ENCODE measurements at places on chromosomes 5 and 9. TPM values are rescaled to one million over a fixed set of nuclear protein-coding genes. Genes with fewer than 3 reads are reported as not detected.

DNA sequence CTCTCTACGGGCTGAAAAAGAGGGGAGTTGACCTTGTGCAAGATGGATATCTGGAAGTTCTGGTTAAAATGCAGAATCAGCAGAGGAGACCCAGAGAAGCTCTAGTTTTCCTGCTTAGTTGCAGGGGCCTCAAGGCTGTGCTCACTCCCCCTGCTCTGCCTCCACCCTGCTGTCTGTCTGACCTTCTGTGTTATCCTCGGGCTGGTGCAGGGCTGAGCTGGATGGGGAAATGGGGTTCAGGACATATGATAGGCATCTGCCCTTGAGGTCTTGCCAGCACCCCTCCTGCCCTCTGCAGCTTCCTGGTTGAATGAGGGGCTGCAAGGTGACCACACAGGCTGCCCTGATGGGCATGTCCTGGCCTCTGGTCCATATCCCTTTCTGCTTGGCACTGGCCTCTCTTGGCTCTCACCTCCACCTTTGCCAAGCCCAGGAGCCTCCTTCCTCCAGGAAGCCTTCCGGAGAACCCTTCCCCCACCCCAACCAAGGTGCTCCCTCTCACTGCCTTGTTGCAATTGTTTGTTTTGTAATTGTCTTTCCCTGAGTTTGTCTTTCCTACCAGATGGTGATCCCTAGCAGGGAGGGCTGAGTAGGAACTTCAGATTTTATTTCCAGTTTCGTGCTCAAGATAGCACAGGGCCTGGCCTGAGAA is 1.3 kb downstream of the TMEM268 start:
- DNase-seq = no peak

DNA sequence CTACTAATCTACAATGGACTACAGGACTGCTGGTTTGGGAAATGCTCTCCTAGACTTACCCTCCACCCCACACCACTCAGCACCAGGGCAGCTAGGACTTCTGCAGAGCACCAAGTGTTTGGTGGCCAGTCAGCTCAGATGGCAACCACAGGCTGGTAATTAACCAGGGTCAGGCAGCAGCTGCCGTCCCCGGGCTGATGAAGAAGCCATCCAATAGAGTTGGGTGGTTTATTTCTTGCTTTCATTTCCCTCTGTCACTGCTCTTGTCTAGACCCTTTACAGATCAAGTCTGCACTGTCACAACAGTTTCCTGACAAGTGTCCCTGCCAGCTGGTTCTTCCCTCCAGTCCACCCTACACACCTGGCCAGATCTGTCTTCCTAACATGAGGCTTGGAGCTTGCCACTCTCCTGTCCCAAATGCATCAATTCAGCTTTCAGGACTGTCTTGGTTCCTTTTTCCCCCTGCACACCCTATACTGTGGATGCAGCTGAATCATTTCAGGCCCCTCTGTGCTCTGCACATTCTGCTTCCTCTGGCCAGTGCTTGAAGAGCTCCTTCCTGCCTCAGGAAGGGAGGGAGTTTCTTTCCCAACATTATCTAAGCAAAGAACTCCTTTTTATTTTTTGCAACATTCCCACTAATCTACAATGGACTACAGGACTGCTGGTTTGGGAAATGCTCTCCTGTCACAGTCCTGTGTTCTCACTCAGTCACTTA is 30.2 kb upstream of the HSPA9 start:
- peak; percentile 13 for DNase-seq

DNA sequence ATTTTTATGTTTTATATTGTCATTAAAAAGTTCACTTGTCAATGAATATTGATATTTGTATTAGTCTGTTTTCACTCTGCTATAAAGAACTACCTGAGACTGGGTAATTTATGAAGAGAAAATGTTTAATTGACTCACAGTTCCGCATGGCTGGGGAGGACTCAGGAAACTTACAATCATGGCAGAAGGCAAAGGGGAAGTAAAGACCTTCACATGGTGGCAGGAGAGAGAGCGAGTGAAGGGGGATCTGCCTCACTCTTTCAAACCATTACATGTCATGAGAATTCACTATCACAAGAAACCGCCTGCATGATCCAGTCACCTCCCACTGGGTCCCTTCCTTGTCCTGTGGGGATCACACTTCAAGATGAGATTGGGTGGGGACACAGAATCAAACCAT is 27.4 kb downstream of the SRD5A1 start:
- DNase-seq = no peak

DNA sequence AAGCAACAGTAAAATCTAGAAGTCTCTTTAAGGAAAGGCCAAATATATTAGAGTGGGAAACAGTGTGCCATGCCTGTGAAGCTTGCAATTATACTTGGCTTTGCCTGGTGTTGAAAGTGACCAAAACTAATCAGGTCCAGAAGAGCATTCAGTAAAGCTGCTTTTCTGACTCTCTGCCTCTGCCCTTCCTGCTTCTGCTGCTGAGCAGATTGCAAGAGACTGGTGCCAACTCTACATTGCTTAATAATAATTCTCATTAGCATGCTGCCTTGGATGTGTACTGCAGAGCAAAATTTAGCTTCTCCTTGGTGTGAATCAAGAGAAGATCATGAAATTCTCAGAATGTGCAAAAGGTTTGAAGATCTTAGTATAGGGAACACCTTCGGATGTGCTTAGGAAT is 120.4 kb upstream of the RFX3 start:
- DNase-seq = no peak

The IRX4 gene
- total RNA-seq = not detected

The FOXD4L6 gene
- total RNA-seq = not detected

The TYRP1 gene
- not detected for total RNA-seq

DNA sequence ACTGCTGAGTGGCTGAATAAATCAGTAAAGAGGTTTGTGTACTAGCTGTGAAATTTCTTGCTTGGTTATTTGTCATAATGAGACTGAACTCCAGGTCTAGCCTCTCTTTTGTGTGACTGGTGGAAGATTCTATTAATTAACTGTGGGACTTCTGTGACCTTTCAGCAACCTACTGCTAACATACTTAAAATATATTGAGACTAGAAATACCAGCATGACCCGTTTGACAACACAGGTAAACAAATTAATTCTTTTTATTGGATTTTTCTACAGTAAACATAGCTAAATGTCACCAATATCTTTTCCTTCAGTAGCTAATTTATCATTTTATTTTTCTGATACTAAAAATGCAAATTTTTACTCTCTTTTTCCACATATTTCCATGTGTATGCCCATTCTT is 390.4 kb upstream of the KCNN2 start:
- DNase-seq = no peak

DNA sequence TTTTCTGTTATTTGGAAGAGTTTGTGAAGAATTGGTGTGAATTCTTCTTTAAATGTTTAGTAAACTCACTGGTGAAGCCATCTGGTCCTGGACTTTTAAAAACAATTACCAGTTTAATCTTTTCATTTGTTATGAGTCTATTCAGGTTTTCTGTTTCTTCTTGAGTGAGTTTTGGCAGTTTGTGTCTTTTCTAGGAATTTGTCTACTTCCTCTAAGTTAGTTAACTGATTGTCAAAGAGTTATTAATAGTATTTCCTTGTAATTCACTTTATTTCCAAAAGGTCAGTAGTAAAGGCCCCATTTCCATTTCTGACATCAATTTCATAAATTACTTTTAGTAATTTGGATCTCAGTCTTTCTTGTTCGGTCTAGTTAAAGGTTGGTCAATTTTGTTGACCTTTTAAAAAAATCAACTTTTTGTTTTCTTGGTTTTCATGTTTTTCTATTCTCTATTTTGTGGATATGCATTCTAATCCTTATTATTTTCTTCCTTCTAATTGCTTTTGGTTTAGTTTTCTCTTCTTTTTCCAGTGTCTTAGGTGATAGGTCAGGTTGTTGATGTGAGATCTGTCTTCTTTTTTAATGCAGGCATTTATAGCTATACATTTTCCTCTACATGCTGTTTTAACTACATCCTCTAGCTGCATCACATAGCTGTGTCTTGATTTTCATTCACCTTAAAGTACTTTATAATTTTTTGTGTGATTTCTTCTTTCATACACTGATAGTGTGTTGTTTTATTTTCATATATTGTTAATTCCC is 7.3 kb upstream of the SMIM3 start:
- DNase-seq = no peak

The FCN2 gene
- not detected for total RNA-seq

The PALM2AKAP2 gene
- not detected for total RNA-seq

DNA sequence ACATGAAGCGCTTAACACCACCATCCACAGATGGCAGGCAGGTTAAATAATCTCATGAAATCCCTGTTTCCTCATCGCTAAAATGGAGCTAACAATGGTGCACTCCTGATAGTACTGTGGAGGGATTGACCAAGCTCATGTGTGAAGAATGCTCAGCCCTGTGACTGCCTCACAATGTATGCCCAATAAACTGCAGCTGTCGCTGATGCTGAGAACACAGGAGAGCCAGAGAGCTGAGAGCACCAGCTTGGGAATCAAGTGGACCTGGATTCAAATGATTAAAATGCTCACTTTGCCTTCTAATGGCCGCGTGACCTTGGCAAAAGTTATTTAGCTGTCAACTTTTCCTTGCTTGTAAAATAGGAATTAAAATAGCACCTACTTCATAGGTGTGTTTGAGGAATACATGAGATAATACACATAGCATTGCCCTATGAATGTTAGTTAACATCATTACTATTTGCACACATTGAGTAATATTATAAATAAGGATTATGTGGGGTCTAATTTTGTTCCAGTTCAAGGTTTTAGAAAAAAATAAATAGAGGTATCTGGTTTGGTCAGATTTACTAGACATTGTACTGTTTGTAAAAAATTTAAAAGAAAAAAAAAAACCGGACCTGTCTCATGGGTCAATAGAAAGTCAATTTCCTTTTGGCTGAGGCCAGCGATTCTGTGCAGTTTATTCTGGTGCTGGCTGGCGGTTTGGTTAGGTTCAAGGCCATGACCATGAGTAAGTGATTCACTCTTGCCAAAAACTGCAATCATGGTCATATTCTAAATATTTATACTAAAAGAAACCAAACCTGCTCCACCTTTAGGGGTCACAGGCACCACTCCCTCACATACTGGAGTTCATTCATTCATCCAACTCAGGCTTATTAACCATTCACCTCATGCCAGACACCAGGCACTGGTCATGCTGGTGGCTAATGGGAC is 101.3 kb downstream of the SH3TC2 start:
- DNase-seq = peak; percentile 40

- DNase-seq = peak; percentile 51
Observed at GRCh38 chr5:61631438-61631941, 299.4 kb downstream of the ZSWIM6 start.

The CCNI2 gene
- 0.53 TPM for total RNA-seq

GRCh38 chr5:130333089-130333488 is 428.8 kb downstream of the CHSY3 start:
- peak; percentile 74 for DNase-seq

DNA sequence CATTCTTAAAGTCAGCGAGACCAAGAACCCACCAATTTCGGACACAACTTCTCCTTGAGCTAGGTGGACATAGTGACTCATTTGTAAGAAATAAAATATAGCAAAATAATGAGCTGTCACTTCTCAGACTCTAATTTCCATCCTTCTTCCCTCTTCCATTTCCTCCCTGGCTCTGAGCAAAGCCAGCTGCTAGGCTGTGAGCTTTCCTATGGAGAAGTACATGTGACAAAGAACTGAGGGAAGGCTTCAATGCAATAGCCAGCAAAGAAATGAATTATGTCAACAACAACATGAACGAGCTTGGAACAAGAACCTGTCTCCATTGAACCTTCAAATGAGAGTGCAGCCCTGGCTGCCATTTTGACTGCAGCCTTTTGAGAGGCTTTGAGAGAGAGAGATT is 25.9 kb upstream of the SELENOP start:
- DNase-seq = no peak

GRCh38 chr9:89814340-89815040 is 209.7 kb downstream of the GADD45G start:
- peak; percentile 60 for DNase-seq

GRCh38 chr5:172904643-172905345 is 54.4 kb upstream of the RPL26L1 start:
- DNase-seq = peak; percentile 65

- DNase-seq = peak; percentile 20
Observed at GRCh38 chr5:92749943-92750342, 831.1 kb downstream of the NR2F1-AS1 start.

The CTXN3 gene
- total RNA-seq = not detected

GRCh38 chr9:87259543-87260518 is 237.8 kb upstream of the DAPK1 start:
- no peak for DNase-seq

GRCh38 chr5:159884917-159885620 is 31.2 kb upstream of the ADRA1B start:
- DNase-seq = no peak

The LCP2 gene
- total RNA-seq = not detected

DNA sequence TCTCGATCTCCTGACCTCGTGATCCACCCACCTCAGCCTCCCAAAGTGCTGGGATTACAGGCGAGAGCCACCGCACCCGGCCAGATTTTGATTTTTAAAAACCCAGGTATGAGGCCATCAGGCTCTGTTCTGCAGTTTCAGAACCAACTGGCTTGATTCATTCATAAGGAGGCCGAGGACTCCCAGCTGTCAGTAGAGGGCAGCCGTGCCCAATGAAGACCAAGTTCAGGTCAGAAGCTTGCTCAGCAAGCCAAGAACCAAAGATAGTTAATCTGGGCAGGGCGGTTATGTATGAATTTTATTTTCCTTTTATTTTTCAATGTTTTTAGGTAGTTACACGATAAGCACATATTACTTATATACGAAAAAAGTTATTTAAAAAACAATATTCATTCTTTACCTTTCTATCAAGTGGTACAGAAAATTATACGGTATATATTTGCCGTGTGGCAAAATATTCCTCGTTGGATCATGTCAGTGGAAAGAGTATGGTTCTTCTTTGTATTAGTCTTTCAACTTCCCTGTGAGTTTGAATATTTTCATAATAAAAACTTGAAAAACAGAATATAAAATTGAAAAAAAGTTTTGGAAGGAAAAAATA is 18.0 kb downstream of the MGAT1 start:
- DNase-seq = peak; percentile 80

DNA sequence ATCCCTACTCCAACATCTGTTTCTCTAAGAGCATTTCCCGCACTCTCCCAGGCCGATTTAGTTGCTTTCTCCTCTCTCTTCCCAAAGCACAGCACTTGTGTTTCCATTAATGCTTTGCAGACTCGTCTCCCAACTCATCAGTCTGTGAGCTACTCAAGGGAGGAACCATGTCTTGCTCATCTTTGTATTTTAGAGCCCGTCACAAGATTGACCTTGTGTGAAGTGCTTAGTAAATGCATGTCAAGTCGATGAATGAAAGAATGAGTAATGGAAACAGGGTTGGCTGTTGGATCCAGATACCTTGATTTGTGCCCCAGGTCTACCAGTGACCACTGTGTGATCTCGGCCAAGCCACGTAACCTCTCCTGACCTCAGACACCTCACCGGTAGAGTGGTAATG is 99.3 kb downstream of the KLF4 start:
- no peak for DNase-seq

The GPR151 gene
- not detected for total RNA-seq

The NSMF gene
- total RNA-seq = 45.4 TPM

DNA sequence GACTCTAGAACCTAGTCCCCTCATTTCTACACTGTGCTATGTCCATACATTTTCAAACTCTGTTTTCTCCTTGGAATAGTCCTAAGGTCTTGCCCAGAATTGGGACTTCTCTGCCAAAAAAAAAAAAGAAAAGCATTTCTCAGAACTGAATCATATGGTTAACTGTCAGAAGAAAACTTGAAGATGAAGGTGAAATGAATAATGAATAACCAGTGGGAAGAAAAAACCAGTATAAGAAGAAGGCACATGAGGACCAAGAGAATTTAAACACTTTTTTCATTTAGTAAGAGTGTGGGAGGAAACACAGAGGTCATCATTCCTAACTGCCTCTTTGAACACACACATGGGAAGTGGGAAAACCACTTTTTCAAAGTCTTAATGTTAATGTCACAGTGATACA is 197.7 kb downstream of the PRELID2 start:
- DNase-seq = no peak

All from endothelial cell of umbilical vein (primary cell).